Muscle of leg (tissue), 16 donors: ENCODE measurements at places on chromosomes 5 and 9. TPM values are rescaled to one million over a fixed set of nuclear protein-coding genes. Genes with fewer than 3 reads are reported as not detected.

- no peaks in the 10 kb centered on the region for H3K4me1 ChIP-seq
- no peaks in the 10 kb centered on the region for H3K27me3 ChIP-seq
- H3K36me3 ChIP-seq: peaks cover 40% of the 10 kb centered on the region
- H3K4me3 ChIP-seq: no peak overlapping the region
These were observed 59.0 kb downstream of the USP20 start for GRCh38 chr9:129894120-129894823.

- no peak overlapping the region for H3K27ac ChIP-seq
- no peaks in the 10 kb centered on the region for H3K27me3 ChIP-seq
- DNase-seq: no peak
- no peaks in the 10 kb centered on the region for H3K4me1 ChIP-seq
- no peaks in the 10 kb centered on the region for H3K36me3 ChIP-seq
These were observed 497.5 kb upstream of the RGMB start for GRCh38 chr5:98275980-98276379.

GRCh38 chr5:51731421-51732029, 348.3 kb downstream of the ISL1 start:
- H3K4me1 ChIP-seq: no peaks in the 10 kb centered on the region
- H3K27me3 ChIP-seq: no peaks in the 10 kb centered on the region
- peak; percentile 4 for DNase-seq
- no peak overlapping the region for H3K27ac ChIP-seq
- no peak overlapping the region for H3K4me3 ChIP-seq
- no peaks in the 10 kb centered on the region for H3K36me3 ChIP-seq

DNA sequence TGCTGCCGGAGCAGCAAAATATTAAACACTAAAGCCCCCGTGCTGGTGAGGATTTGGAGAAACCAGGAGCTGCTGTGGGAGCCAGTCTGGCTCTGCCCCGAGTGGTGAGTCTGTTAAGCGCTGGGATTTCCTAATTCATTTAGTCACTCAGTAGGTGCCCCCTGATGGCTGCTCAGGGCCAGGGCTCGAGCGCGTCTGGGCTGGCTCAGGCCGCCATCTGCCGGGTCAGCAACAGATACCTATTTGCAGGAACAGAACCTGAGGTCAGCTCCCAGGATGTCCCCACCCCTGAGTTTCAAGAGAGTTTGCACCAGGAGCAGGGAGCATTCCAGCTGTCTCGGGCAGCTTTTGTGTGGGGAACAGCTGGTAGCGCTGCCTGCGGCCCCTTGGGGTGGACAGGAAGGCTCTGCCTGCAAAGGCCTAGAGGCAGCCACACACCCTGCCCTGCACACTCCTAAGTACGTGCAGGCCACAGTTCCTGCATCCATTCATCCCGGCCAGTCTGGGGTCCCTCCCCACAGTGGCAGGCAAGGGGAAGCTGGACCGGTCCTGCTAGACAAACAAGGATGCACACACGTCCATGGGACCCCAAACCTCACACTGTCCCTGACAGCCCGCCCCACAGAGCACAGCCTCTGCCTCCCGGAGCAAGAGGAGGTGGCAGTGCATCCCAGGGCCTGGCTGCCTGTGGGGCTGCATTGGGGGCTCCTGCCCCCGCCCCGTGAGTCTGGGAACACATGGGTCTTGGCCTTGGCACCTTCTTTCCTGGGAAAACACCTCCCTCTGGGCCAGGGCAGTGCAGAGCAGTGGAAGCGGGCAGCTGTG, 83.7 kb downstream of the ADAMTS2 start:
- peaks cover 8% of the 10 kb centered on the region for H3K27me3 ChIP-seq
- H3K4me3 ChIP-seq: no peak overlapping the region
- no peak for DNase-seq
- H3K36me3 ChIP-seq: peaks cover 5% of the 10 kb centered on the region

Gene UNC13B
- 14.6 TPM for total RNA-seq

- peak overlapping the region; percentile 97 for H3K4me3 ChIP-seq
- H3K4me1 ChIP-seq: peaks cover 13% of the 10 kb centered on the region
- DNase-seq: peak; percentile 96
- no peaks in the 10 kb centered on the region for H3K27me3 ChIP-seq
- H3K27ac ChIP-seq: peak overlapping the region; percentile 98
These were observed 1.2 kb downstream of the LMNB1 start for GRCh38 chr5:126777975-126778674.

DNA sequence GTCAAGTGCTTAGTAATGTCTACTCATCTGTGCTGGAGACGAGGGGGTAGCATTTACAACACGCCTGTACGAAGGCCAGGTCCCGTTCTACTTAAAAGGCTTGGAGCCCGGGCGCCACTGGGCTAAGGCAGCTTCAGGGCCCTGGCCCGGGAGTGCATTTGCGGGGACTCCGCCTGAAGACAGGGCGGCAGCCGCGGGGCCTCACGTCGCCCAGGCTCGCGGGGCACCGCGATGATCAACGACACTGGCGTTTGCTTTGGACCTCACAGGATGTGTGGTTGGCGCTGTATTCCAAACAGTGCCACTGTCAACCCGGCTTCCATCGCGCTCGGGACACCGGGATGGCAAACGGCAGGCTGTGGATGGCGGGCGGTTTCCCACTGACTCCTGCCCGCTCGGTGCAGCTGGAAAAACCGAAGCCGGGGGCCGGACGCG, 1.1 kb upstream of the TENT4A start:
- peak overlapping the region; percentile 97 for H3K27ac ChIP-seq
- H3K27me3 ChIP-seq: peaks cover 2% of the 10 kb centered on the region
- H3K4me1 ChIP-seq: peaks cover 27% of the 10 kb centered on the region
- peak overlapping the region; percentile 72 for H3K4me3 ChIP-seq
- peaks cover 6% of the 10 kb centered on the region for H3K36me3 ChIP-seq
- peak; percentile 61 for DNase-seq

Gene AK8
- total RNA-seq: 0.58 TPM

DNA sequence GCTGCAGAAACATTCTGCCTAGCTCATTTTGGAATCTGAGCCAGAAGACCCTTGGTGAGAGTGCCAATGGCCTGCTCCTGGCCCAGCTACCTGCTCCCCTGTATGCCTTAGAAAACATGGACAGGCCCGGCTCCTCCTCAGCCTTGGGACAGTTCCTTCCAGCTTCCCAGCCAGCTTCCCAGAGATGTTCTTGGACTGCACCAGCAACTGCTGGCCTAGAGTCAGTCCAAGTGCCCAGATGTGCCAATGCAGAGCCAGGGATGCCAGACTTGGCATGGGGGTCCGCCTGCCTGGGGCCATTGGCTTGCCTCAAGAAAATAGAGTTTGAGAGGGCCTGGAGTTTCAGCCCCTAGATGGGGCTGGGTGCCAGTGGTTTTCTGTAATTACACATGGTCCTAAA, 142.2 kb upstream of the TRIM32 start:
- no peaks in the 10 kb centered on the region for H3K27me3 ChIP-seq
- H3K4me1 ChIP-seq: peaks cover 6% of the 10 kb centered on the region
- H3K27ac ChIP-seq: no peak overlapping the region
- no peak for DNase-seq

- H3K4me3 ChIP-seq: no peak overlapping the region
- DNase-seq: peak; percentile 17
- H3K4me1 ChIP-seq: no peaks in the 10 kb centered on the region
- H3K36me3 ChIP-seq: no peaks in the 10 kb centered on the region
These were observed 32.1 kb upstream of the MSANTD3 start for GRCh38 chr9:100394816-100395215.

- H3K4me3 ChIP-seq: no peak overlapping the region
- H3K27ac ChIP-seq: no peak overlapping the region
- H3K4me1 ChIP-seq: no peaks in the 10 kb centered on the region
- DNase-seq: no peak
- no peaks in the 10 kb centered on the region for H3K27me3 ChIP-seq
These were observed 77.7 kb upstream of the FAM169A start for GRCh38 chr5:74943905-74944304.

DNA sequence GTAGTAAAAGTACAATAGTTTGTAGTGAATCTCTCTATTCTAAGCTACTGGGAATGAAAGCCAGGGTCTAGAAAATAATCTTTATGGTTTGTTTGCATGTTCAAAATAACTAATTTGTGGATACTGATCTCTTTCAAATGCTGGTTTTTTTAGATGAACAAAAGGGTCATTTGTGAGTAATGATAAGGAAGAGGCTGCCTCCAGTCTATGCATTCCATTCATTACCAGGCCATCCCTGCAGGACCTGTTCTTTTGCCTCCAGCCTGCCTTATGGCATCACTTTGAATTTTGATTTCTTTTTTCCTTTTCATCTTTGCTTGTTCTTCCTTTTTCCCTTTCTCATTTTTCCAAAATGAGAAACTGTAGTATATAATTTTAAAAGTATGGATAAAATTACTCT, 312.3 kb downstream of the CWC27 start:
- DNase-seq: no peak
- no peak overlapping the region for H3K27ac ChIP-seq
- no peak overlapping the region for H3K4me3 ChIP-seq
- no peaks in the 10 kb centered on the region for H3K27me3 ChIP-seq

Gene SURF2
- total RNA-seq: 10.2 TPM

Gene ITK
- 0.13 TPM for total RNA-seq

Gene POC5
- 8.6 TPM for total RNA-seq

Gene TAF1L
- under 0.01 TPM for total RNA-seq

Gene PRR16
- total RNA-seq: 6.0 TPM

GRCh38 chr9:114366334-114367128, 21.3 kb downstream of the AKNA start:
- H3K27me3 ChIP-seq: no peaks in the 10 kb centered on the region
- H3K36me3 ChIP-seq: peaks cover 55% of the 10 kb centered on the region
- peaks cover 16% of the 10 kb centered on the region for H3K4me1 ChIP-seq
- no peak overlapping the region for H3K27ac ChIP-seq

- DNase-seq: no peak
- H3K4me3 ChIP-seq: no peak overlapping the region
- no peak overlapping the region for H3K27ac ChIP-seq
- H3K36me3 ChIP-seq: no peaks in the 10 kb centered on the region
- no peaks in the 10 kb centered on the region for H3K4me1 ChIP-seq
- no peaks in the 10 kb centered on the region for H3K27me3 ChIP-seq
These were observed 225.2 kb downstream of the CFAP90 start for GRCh38 chr5:7625740-7626139.

- no peaks in the 10 kb centered on the region for H3K27me3 ChIP-seq
- H3K36me3 ChIP-seq: no peaks in the 10 kb centered on the region
- H3K27ac ChIP-seq: no peak overlapping the region
- no peaks in the 10 kb centered on the region for H3K4me1 ChIP-seq
These were observed 66.8 kb downstream of the APBA1 start for GRCh38 chr9:69605406-69605805.

Gene TMEM8B
- 5.1 TPM for total RNA-seq
